ENCODE measurements at places on chromosomes 5 and 9. TPM values are rescaled to one million over a fixed set of nuclear protein-coding genes. Genes with fewer than 3 reads are reported as not detected.
A peak's percentile ranks its signal among the peaks of the same experiment; 100 is the strongest.

- no peak for DNase-seq
Observed at GRCh38 chr5:104347119-104347708, 784.6 kb upstream of the NUDT12 start.

DNA sequence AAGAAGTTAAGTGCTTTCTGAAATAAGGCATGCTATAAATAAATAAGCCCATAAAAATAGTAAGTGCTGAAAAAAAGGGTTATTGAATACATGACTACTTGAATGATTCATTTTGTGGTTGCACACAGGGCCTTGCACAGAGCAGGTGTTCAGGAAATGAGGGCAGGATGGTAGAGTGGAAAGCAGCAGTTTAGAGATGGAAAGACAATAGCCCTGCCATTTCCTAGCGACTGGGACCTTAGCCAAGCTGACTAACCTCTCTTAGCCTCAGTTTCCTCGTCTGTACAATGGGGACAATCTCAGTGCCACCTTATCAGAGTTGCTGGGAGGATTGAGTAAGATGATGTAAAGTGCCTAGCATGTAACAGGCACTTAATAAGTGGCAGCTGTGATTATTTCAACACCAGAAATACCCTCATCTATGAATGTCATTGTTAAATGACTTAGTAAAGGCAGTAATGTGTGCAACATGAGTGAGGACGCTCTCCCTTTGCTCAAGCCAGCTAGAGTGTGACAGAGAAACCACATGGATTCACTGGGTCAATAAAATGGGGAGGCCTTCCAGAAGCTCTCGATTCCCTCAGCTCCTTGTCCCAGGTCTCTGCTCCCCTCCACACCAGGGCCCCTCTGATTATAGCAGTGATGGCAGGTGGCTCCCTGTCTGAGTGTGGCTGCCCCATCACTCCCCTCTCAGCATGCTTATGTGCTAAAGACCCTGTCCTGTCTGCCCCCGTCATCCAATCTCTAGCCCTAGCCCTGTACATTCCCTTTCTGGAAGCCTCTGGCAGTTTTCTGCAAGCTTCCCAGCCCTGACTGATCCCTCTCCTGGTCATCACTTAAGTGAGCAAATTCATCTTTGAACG lies 16.0 kb upstream of the PHF19 start:
- DNase-seq = no peak

GRCh38 chr5:134053840-134054338 lies 49.1 kb upstream of the VDAC1 start:
- no peak for DNase-seq

DNA sequence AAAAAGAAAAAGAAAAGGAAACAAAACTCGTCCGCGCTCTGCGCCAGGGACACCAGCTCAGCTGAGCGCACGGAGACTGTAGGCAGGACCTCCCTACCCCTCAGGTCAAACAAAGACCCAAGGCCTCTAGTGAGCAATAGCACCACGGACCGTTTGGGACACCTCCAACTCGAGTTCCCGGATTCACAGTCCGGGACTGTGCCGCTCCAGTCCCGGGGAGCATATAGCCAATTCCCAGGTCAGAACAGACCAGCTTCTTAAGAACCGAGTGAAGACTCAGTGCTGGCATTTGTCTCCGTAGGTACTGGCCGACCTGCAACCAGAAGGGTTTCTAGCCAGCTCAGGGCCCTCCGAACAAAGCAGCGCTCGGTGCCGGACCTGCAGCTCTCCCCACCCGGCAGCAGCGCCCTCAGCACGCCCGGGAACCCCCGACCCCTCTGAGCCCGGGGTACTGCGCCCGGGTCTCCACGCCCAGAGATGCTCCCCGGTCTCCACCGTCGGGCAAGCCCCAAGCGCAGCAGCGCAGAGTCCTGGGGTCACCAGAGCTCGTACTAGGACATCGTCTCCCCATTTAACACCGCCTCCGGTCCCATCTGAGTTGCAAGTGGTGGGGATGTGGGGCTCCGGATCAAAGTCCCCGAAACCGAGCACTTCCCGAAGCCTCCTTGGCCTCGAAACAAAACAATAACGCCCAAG lies 591 bp downstream of the ABCA1 start:
- DNase-seq = peak; percentile 63

DNA sequence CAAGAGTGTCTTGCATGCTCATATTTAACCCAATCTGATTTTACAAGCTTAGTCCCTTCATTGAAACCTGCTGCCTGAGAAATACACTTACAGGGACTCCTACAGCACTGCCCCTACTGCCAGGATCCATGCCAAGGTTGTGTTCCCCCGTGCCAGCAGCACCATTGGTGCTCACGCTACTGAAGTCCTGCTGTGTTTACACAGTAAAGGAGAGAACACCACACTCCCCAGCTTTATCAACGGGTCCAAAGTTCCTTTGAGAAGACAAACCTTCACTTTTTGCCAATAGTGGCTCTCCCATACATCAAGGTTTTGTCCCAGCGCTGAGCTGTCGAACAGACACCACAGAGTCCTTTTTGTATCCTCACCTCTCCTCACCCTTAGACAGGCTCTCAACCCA lies 155.1 kb upstream of the WWC1 start:
- no peak for DNase-seq

- no peak for DNase-seq
Observed at GRCh38 chr9:95425910-95426551, 90.7 kb downstream of the PTCH1 start.

COL23A1 gene
- total RNA-seq = not detected

GRCh38 chr5:173946323-173946722 lies 42.6 kb upstream of the C5orf47 start:
- DNase-seq = no peak

DNA sequence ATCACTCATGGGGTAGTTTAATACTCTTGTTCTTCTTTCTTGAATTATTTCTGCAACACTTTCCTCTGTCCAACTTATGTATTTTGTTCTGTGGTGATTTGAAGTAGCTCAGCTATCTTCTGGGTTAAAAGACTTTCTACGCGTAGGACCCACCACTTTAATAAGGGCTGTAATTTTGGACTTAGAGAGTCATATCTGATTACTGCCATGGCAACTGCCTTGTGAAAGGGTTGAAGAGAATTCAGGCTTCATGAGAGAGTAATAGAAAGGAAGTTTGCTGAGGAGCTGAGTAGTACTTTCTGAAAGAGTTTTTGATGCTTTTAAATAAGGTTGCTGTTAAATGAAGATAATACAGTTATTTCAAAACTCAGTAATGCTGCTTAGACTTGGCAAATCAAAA lies 89.5 kb downstream of the TLE4 start:
- DNase-seq = no peak

IL3 gene
- not detected for total RNA-seq

- DNase-seq = no peak
Observed at GRCh38 chr9:135415586-135415985, 64.0 kb upstream of the PPP1R26 start.

DNA sequence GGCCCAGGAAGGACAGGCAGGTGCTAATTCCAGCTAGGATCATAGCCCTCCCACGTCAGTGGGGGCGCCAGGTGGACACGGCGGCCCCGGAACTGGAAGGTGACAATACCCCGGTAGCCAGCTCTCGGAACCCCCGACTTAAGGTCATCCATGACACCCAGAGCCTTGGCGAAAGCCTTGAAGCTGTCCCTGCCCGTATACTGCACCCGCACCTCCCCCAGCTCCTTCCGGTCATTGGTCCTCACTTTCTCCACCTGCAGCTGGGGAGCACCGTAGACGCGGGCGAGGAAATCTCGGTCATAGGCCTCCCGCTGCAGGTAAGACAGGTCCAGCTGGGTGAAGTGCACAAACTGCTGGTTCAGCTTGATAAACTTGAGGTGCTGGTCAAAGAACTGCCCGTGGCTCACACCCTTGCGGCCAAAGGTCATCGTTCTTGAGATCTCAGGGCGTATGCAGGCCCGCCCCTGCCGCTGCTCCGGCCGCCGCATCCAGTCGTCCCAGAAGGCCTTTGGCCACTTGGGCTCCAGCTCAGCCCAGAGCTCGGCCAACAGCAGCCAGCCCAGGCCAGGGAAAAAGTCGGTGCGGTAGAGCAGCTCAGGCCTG lies 10.9 kb downstream of the MGAT1 start:
- no peak for DNase-seq

- DNase-seq = no peak
Observed at GRCh38 chr9:69657269-69657668, 14.9 kb downstream of the APBA1 start.

KCNN2 gene
- total RNA-seq = not detected

DNA sequence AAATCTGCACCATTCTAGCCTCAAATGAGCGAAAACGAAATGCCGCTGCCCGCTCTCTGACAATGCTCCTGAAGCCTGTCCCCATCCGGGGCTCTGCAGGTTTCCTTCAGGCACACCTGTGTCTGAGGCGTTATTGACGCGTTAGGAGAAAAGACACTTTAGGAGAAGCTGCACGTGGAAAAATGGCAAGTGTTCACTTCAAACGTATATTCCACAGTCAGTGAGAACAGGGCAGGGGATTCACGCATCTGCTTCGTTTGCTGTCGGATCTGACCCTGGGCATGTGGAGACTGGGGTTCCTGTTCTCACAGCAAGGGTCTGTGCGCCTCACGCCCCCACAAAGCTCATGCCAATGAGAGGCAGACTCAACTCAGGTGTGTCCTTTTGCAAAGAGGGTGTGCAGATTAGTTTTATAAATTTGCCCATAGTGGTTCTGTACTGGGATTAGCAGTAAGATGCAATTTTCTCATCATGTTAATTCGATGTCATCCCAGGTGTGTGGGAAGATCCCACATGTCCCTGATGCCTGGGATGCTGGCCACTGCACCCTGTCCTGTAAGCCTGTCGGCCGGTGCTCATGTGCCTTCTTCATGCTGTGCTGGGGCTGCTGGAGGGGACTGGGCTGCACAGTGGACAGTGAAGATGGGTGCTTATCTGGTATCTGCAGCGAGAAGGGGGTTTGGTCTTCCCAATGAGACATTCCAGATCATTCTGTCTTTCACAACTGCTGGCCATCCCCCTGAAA lies 11.2 kb upstream of the TBC1D9B start:
- no peak for DNase-seq

DOK3 gene
- total RNA-seq = 4.2 TPM
